Stimulated activated CD8-positive, alpha-beta memory T cell treated with anti-CD3 and anti-CD28 coated beads, Interleukin-12 subunit alpha, Interleukin-12 subunit beta, amount 100 ng/mL, for 4 hours (primary cell): ENCODE measurements at places on chromosomes 2 and 18.

DNA sequence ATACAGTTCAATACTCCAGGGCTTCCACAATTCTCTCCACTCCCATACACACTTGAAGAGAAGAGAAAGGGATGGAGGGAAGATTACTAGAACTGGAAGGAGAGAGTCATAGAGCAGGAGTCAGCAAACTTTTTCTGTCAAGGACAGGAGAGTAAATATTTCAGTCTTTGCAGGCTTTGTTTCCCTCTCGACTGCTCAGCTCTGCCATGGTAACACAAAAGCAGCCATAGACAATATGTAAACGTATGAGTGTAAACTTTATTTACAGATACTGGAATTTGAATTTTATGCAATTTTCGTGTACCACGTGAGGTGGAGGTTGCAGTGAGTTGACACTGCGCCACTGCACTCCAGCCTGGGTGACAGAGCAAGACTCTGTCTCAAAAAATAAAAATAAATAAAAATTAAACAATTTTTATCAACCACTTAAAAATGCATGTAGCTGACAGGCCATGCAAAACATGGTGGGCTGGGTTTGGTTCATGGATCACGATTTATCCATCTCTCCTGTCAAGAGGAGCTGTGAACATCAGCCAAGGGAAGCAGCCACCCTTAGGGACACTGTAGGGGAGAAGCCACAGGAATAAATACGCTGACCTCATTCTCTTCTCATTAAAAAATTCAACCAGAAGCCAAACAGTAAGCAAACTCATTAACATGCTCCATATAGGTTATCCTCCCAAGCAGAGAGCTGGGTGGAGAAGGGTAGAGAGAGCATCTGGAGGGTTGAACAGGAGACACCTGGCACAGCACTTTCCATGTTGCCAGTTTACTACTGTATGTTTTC lies 266.4 kb upstream of the FN1 start:
- no peak for DNase-seq

DNA sequence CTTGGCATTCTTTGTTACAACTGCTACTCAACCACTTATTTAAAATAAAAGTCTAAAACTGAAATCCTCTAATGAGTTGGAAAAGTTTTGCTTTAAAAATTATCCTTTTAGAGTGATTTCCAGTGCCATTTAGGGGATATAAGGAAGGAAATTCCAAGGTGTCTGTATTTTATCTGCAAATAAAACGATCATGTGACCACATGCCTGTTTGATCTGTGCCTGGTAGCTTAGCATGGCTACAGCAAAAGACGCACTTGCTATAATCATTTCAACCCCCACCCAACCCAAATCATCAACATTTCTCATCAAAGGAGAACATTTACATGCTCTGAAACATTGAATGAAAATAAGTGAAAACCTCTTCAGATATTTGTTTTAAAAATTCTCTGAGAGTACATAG lies 615.1 kb downstream of the IRS1 start:
- DNase-seq: no peak

DNA sequence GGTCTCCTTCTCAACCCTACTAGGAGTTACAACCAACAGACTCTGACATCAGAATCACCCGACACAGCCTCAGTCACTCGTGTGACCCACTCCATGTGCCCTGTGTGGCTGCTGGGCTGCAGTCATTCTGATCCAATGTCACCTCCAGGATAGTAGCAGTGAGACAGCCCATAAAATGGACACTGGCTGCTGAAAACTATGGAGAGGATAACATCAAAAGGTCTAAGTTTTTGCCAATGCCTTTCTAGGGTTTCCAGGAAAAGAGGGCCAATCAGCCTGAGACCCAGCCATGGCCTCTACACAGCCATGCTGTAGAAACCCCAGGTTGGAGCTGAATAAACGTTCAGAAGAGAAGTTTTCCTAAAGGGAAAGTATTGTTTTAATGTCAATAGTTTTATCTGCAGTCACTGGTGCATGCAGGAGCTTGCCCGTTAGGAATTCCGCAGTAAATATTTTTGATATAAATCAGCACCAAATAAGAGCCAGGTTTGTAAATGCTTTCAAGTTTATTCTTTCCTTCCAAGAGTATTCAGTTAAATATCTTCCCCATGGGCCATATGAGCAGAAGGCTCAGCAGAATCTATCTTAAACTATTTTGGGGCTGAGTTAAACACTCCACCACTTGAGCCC lies 92.2 kb upstream of the PID1 start:
- no peak for DNase-seq

- no peak for DNase-seq
Observed at GRCh38 chr18:55179425-55179824, 220.2 kb upstream of the CCDC68 start.

DNA sequence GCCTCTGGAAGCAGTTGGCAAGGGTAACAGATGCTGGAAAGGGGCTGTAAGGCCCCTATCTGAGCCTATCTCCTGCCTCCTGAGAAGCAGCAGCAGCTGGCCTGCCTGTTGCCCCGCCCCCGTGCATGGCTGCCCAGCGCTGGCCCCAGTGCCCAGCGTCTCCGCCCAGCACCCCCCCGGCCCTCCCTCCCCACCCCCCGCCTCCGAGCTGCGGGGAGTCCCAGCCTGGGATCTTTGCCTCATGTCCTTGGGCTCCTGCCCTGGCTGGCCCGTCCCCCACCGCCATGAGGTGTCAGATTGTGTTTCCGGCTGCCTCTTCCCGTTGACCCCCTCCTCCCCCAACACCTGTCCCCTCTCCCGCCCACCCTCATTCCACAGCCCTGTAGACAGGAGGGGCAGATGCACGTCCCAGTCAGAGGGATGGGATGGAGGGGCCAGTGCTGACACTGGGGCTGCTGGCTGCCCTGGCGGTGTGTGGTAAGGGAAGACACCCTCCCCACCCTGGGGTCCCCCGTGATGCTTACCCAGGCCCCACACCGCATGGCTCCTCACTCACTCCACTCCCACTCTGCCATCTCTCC lies at the start of gene CHRND:
Gene CHRND, plus strand, starts transcription at position 370 of the 581 bp plus-strand sequence. Its CDS starts 56 bp downstream, at position 426.
- no peak for DNase-seq

- DNase-seq: no peak
Observed at GRCh38 chr2:25557179-25558036, 116.0 kb downstream of the DTNB start.

DNA sequence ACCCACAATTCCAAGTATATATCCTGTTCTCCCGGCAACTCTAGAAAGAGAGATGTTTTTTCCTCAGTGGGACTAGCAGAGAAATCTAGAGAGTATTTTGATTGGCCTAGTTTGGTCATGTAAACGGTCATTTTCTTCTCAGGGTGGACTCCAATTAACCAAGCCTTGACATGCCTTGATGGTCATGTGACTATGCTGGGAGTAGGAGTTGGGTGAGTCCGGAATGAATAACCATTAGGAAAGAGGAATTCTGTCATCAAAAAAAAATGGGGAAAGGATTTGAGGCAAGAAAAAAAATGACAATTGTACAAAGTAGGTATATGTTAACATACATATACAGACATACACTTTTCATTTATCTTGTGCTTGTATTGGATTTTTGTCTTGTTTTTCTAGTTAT lies 248.2 kb upstream of the CDH20 start:
- no peak for DNase-seq

DNA sequence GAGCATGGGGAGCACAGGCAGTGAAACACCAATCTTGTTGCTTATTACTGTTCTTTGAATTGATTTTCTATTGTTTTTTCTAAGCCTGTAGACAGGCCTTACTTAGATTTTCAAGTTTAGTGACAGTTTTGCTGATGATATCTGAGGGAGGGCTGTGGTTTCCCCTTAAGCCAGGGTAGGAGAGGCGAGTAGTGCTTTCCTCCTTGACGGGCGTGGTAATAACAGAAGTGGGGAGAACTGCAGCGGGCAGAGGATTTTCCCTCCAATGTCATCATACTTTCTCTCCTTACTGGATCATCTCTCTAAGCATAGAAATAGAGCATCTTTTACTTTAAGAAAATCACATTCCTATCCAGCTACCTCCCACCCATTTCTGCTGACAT lies 314.4 kb downstream of the ALK start:
- no peak for DNase-seq

GRCh38 chr2:98809116-98809515 lies 78.2 kb upstream of the MGAT4A start:
- DNase-seq: no peak

GRCh38 chr18:76451396-76452331 lies 43.4 kb downstream of the ZNF516 start:
- DNase-seq: no peak

- no peak for DNase-seq
Observed at GRCh38 chr2:36781907-36782720, 85.6 kb downstream of the VIT start.

DNA sequence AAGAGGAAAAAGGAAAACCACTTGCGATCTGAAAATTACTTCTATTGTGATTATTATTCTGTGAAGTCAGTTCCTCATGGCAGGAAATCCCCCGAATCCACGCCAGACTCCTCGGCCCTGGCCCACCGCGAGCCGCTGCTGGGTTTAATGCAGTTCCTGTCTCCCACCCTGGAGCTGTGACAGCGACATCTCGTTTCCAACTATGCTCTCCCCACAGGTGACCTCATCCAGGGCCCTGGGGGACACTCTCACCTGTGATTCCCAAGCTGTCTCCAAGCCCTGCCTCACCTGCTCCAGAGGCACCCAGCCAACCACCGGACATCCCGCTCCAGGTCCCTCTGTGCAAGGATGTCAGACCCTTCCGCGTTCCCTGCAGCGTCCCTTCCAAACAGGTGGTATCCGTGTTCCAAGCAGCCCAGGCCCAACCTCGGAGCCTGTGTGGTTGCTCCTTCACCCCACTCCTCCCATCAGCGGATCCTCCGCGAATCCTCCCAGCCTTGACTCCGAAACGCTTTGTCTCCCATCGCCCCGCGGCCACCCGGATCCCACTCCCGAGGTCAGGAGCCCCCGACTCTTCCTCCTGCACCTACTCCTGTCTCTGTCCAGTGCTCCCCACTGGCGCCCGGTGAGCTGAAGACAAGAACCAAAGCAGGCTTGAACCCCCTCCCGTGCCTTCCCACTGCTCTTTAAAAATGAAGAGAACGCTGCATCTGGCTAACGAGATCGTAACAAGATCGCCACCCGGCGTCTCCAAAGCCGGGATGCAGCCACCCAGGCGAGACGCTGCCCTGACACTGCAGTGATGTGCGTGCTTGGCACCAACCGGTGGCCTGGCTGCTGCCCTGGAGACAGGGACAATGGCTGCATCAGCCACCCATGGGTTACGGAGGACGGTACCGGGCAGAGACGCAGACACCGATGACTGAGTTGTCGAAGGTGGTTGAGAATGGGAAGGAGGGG lies 96.5 kb downstream of the NDUFA10 start:
- no peak for DNase-seq

GRCh38 chr18:38368886-38369285 lies 803.3 kb upstream of the CELF4 start:
- no peak for DNase-seq

- DNase-seq: no peak
Observed at GRCh38 chr2:25041307-25041927, 459 bp upstream of the EFR3B start.

DNA sequence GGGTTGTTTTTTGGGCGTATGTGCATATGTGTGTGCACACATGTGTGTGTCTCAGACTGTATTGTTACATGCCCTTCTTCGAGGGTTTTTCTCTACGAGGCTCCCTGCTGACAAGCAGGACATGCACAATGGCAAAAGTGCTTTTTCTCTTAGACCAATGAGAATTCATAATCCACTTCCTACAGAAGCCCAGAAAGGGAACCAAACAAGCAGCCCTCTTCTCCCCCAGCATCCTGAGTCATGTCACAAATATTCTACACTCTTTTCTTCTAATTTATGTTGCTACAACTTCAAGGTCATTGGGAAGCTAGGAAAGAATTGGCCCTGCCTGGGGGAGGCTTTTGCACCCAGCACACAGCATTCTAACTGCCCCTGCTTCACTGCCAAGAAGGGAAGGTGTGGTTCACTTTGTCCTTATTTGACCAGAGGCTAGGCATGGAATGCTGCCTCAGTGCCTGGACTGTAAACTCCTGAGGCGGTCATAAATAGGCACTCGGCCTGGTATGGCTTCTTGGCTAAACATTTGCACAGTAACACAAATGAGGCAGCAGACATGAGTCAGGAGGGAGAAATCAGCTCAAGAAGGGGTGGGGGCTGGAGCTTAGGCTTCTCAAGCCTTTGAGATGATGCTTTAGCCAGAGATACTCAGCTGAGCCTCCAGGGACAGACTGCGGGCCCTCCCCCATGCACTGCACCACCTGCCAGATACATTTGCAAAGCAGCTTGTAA lies 92.7 kb upstream of the KLF7 start:
- DNase-seq: no peak

DNA sequence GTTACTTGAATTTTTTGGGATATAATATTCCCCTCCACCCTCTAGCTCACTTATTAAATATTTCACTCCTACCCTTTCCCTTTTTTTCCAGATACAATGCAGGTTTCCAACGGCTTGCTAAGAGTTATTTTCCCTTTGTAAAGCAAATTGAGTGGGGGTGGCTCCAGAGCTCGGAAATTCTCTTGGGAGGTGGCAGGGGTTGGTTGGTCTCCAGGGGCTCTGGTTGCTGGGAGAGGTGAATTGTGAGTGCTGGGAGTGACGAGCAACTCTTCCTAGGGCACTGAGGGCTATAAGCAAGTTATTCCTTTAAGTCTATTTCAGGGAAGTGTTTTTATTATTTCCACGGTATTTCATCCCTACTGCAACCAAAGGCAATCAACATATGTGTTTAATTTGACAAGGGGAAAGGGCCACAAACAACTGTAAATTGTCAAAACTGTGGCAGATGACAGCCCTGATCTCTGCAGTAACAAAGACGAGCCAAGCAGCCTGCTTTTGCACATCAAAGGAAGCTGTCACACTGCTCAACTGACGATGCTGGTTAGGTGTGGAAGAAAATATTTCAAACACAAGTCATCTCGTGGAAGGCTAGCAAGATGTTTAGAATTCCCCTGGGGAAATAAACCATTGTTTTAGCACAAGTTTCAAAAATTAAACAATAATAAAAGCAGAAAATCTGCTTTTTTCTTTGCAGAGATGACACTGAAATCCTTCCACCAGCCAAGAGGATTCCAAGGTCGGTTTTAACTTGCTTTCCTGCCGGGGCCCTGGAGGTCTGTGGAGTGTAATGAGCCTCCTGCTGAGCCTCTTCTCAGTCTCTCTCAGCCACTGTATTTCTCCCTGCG lies 34.8 kb upstream of the ASXL2 start:
- DNase-seq: no peak

DNA sequence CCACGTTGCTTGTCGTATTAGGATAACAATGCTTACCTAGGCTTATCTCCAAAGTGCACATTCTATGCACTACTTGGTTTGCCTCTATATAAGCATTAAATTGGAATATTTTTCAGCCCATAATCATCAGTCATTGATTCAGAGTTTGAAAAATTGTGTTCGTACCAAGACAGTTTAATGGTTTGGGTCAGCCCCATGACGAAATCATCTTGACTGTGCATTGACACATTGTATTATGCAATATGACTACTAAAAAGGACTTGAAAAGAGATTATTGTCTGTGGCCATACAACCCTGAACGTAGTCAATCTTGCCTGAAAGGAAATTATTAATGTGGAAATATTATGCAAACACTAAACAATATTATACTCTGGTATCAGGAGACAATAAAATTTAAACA lies 141.3 kb downstream of the EML6 start:
- DNase-seq: no peak

- DNase-seq: no peak
Observed at GRCh38 chr2:239440511-239440959, 39.7 kb upstream of the HDAC4 start.
